ENCODE measurements at places on chromosomes 12 and 14.

GRCh38 chr12:109999983-110000505 is 814 bp downstream of the ANKRD13A start:
- DNase-seq: no peak

DNA sequence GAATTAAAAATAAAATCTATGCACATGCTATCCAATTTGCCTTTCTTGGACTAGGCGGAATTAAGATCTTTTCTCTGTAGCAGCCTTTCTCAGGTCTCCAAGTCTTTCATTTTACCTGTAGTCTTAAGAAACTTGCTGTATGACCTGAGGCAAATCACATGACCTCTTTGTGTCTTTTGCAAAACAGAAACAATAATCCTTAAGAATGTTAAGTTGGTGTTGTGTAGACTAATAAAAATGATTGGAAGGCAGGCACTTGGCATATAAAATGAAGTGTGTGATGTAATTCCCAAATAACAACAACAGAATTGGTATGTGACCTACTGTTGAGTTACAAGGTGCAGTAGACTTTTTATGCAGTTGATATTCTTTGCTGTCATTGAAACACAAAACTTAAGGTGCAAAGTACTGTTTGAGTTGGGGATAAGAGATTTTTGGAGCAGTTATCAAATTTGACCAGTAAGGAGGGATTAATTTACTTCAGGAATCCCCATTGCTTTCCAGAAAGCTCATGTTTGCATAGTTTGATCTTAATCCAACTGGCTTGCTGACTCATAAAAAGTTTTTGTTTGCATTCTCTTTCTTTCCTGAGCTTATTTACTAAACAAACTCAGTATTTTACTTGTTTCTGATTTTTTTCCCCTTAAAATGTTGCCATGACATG is 51.4 kb downstream of the SUSD6 start:
- DNase-seq: no peak

DNA sequence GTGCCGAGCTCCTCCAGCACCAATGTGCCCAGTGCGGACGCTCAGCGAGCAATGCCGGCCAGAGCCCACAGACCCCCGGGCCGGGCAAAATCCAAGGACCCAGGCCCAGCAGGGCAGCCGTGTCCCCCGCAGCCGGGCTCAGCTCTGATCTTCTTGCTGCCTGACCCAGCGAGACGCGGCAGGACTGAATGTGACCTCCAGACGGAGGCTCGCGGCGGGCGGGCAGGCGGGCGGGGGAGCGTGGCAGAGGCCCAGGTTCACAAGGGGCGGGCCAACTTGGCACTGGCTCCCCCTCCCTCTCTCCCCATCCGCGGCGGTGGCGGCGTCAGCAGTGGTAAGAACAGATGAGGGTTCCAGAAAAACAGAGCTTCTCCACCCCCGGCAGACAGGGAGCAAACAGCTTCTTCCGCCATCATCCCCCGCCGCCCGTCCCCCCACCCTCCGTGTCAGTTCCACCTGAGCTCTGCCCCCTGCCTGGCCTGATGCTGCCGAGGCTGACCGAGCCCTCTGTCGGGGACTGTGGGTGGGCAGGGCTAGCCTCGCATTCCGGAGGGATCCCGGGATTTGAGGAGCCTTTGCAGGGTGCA is 94.3 kb downstream of the RFLNA start:
- peak; percentile 61 for DNase-seq

DNA sequence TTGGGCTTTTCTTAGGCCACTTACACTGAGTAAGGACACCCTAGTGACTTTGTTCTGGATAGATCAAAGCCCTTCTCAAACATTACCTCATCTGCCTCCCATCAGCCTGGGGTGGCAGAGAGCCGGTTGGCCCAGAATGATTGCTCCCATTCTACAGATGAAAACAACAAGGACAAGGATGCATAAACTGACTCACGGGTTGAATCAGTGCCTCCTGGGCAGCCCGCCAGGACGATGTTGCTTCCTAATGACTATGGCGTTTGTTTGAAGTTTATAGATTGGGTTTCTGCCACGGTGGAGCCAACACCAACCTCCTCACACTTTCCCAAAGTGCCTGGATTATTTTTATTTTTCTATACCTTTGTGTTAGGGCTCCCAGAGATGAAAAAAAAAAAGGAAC is 3.6 kb upstream of the VRK1 start:
- DNase-seq: no peak

- peak; percentile 25 for DNase-seq
These were observed 514 bp downstream of the FBXO34 start for GRCh38 chr14:55271572-55272298.

- no peak for DNase-seq
These were observed 4.9 kb upstream of the FOXG1 start for GRCh38 chr14:28761438-28762291.

- DNase-seq: no peak
These were observed 256.7 kb downstream of the ITPR2 start for GRCh38 chr12:26576266-26576665.

- DNase-seq: peak; percentile 46
These were observed 3.5 kb downstream of the LPAR5 start for GRCh38 chr12:6632026-6632983.

DNA sequence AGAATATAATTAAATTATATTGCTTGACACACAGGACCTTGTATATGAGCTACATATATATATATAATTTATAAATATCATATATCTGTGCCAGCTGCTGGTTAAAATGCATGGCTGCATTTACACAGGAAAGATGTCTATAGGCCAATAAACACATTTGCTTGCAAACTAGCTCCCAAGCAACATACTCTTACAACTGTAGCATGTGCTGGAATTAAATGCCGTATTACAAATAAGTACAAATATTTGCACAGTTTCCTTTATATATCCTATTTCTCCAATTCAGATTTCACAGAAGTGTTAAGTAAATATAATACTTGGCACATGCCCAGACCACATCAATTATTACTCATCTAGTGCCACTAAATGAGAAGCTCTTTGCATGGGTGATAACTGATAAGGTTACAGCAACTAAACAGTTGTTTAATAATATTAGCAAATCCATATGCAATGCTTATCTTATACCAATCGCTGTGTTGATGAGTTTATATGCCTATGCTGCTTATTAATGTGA is 66.7 kb upstream of the E2F7 start:
- no peak for DNase-seq

- peak; percentile 74 for DNase-seq
These were observed 25.1 kb downstream of the MEG3 start for GRCh38 chr14:100850841-100851585.

DNA sequence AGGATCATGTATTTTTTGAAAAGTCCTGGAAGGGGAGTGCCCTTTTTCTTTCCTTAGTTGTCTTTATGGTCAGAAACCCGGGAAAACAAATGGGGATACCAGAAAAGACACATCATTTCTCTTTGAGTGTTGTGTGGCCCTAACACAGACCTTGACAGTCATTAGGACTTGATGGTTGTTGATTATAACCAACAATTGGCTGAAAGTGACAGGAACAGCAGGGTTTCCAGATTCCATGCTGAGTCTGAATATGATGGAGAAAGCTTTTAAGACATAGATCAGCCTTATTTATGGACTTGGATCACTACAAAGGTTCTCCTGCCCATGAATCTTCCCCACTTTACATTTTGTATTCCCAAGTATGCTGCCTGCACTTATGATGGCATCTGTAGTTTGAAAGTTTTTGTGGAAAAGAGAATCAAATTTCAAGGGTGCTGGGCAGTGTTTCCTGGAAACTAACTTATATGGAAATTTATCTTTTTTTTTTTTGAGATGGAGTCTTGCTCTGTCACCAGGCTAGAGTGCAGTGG is 30.4 kb downstream of the POLR3B start:
- no peak for DNase-seq

DNA sequence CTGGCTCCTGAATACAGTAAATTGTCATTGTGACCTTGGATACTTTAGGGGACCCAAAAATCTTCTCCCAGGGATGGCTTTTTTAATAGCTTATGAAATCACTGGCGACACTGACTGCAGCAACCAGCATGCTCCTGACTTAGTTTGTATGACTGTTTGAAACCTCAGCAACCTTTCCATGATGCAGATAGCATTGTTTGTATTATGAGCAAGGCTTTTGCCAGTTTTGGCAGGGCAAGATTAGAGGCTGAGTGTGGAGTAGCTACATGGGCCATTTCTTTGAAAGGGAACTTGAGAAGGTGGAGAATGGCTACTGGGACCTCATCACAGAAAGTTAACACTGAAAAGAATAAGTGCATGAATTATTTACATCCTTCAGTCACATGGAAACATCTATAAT is 50.9 kb downstream of the SLC4A8 start:
- DNase-seq: no peak

GRCh38 chr12:18446061-18446644 is 184.8 kb downstream of the PIK3C2G start:
- DNase-seq: no peak

GRCh38 chr12:42589465-42590329 is at the start of gene PRICKLE1:
PRICKLE1 (minus strand) TSS chr12:42589746; CDS start chr12:42472516, 117,230 bp downstream.
- peak; percentile 27 for DNase-seq

DNA sequence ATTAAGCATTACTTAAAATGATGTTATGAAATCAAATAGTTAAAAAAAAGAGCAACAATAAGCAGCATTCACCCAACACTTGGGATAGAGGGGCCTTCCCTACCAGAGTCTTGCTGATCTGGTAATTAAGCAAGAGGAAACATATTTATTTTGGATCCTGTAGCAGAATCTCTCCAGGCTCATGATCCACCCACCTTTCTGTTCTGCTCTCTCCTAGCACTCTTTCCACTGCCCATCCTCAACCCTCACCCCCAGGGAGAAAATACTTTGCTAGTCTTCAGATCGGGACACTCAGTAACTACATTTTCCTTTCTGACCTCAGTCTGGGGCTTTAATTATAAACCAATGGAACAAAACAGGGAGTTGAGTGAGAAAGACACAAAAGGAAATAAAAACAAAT is 1541.9 kb downstream of the AACS start:
- DNase-seq: no peak

DNA sequence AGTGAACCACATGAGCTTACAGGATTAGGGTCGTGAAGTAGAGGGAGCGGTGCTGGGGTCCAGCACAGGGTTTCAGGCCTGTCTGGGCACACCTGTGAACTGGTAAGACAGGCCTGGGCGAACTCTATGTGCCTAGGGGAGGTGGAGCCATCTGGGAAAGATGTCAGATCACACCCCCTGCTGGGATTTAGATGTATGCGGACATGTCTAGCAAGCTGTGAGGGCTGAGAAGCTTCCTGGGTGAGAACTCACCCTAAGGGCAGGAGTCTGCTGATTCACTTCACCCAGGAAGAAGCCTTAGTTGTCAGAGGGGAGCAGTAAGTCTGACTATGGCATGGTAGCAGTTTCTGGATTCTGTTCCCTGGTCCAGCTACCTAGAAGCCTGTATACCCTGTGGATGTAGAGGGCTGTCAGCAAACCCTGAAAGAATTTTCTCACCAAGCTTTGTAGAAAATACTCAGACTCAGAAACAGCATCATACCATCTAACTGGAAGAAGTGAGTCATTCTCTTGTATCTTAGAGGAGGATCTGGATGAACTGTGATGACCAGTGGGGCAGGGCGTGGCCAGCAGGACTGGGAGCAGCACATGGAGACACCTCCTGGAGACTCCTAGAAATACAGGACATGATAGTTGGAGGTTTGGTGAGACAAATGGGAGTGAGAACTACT is 11.2 kb upstream of the PYGL start:
- DNase-seq: no peak

- DNase-seq: no peak
These were observed 1.4 kb downstream of the PUS1 start for GRCh38 chr12:131930510-131930909.

DNA sequence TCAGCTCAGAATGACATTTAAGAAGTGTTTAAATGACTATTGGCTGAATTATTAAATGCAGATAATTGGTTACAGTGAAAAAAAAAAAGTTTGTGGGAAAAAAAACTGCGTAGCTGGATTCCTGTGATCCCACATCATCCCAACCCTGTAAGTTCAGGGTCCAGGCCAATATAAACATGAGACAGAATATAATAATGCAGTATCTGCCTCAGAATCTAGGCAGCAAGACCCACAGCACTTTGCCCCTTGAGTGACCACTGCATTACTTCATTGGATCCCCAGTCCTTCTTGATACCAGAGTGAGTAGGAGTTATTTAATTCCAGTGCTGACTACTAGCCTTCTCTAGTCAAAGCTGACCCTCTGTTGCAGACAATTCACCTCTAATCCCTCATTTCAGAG is 272.6 kb downstream of the CCER1 start:
- no peak for DNase-seq

- no peak for DNase-seq
These were observed 49.6 kb upstream of the RASSF3 start for GRCh38 chr12:64560396-64561301.

GRCh38 chr14:99554184-99554583 is 49.8 kb downstream of the CCDC85C start:
- DNase-seq: no peak

GRCh38 chr14:76773188-76773885 is 12.1 kb downstream of the VASH1 start:
- peak; percentile 16 for DNase-seq

GRCh38 chr14:95193081-95193480 is 35.8 kb upstream of the DICER1 start:
- no peak for DNase-seq

- no peak for DNase-seq
These were observed 1320.9 kb upstream of the FLRT2 start for GRCh38 chr14:84209031-84209430.

DNA sequence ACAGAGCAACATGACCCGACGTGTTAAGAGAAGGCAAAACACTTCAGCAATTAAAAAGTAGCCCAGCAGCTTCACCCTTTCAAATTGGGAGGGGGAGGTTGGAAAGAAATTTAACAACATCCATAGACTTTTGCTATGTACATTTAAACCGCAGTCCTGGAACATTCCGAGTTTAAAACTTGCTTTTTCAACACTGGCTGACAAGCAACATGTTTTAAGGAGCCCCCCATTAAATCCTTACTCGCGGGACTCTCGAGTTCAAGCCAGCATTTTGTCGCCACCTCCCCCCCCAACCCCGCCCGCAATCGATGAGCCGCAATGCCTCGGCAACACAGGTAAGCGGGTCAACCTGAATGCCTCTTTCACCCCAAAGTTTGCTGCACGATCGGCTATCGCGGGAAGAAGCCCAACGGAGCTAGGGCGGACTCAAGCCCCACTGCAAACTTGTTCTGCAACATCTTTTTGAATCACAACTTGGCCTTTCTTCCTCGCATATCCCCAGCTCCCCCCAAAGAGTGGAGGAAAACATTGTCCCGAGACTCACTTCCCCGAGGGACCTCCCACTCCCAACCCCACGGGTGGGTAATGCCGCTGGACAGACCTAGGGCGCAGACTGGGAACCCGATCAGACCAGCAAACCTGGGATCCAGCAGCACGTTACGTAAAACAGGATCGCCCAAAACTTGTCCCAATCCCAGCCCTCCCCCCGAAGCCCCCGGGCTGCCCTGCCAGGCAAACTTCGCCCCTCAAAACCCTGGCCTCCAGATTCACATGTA is 777 bp downstream of the ZFP36L1 start:
- DNase-seq: no peak

GRCh38 chr12:91989143-91989542 is 156.5 kb downstream of the BTG1 start:
- no peak for DNase-seq

DNA sequence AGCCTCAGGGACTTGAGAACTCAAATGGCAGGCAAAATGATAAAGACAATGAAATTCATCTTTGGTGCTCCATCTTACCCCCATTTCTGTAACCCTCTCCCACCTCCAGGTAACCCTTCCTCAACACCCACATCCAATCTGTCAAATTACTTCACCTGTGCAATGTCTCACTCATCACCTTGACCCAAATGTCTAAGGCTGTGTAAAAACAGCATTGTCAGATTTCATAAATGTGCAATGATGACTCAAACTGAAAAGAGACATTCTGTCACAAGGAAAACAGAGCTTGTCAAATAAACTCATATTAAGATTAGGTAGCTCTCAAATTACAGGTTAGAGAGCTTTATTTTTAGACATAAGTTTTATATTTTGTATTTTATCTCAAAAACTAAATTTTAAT is 19.9 kb upstream of the COCH start:
- no peak for DNase-seq

GRCh38 chr14:92633724-92634123 is 114.7 kb downstream of the LGMN start:
- DNase-seq: no peak

Data from CD4-positive, alpha-beta T cell (primary cell).